H9 (cell line): ENCODE measurements at places on chromosomes 12 and 14. TPM values are rescaled to one million over a fixed set of nuclear protein-coding genes. Genes with fewer than 3 reads are reported as not detected.

DNA sequence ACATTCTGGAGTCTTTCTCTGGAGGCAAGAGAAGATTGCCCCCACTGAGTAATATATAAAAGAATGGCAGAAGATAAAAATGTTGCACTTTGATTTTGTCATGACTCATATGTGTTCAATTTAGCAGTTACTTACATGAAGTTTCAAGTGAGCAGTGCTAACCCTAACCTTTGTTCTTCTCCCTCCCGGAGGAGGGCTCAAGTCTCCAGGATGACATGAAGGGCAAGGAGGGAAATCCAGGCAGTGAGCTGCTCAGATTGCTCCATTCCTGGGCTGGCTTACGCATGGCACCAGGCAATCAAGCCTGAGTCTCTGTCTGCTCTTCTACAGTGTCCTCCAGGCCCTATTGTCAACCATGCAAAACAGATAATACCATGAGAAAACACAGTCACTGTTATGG, 322.3 kb downstream of the DUSP6 start:
- H3K36me3 ChIP-seq = no peaks in the 10 kb centered on the region
- no peaks in the 10 kb centered on the region for H3K4me1 ChIP-seq

DNA sequence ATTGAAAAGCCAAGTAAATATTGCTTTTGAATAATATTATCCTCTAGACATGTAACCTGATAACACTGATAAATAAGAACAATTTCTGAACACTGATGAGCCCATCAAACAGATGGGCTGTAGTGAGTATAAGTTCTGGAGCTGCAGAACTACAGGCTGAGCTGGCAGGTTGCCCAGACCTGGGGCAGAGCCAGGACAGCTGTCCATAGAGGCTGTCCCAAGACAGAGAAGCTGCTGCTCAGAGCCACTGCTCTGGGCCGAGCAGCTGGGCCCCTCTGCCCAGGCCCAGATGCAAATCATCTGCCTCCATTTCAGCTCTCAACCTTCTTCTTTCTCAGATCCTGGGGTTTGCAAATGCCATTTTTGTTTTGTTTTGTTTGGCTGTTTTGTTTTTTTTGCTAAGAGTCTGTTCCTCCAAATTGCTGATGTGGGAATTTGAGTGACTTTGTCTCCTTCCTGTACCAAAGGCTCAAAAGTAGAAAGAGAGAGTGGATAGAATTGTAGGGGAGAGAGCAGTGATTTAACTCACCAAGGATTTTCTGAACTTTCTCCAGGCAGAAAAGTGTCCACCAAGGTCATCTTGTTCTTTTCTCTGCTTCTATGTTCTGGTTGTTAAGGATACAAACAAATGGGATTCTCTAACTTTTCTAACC, 4.0 kb upstream of the TESPA1 start:
- H3K36me3 ChIP-seq = no peaks in the 10 kb centered on the region
- DNase-seq = no peak
- H3K27ac ChIP-seq = no peak overlapping the region
- no peak overlapping the region for H3K4me3 ChIP-seq

GRCh38 chr12:69553628-69554248, 31.5 kb upstream of the CCT2 start:
- H3K36me3 ChIP-seq = no peaks in the 10 kb centered on the region
- no peak for DNase-seq
- no peaks in the 10 kb centered on the region for H3K27me3 ChIP-seq
- no peaks in the 10 kb centered on the region for H3K4me1 ChIP-seq
- H3K27ac ChIP-seq = no peak overlapping the region
- no peak overlapping the region for H3K4me3 ChIP-seq

DNA sequence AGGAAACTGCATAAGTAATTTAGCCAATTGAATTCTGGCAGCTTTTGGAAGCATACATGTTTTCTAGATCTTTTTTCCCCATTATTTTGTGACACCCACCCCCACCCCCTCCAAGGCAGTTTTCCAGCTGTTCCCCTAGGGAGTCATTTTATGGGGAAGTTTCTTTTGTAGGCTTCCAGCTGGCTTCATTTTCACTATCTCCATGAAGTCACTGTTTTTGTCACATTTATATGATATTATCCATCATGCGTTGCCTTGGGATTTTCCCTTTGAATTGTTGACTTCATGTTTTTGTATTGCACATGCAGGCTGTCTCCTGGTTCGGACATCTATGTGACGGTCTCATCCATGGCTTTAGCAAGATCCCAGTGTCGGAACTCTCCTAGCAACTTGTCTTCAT, 233.6 kb upstream of the RGS6 start:
- no peak overlapping the region for H3K4me3 ChIP-seq
- H3K27me3 ChIP-seq = no peaks in the 10 kb centered on the region
- DNase-seq = no peak
- no peak overlapping the region for H3K27ac ChIP-seq
- no peaks in the 10 kb centered on the region for H3K4me1 ChIP-seq

The TSHR gene
- total RNA-seq = not detected in 2 replicates

- H3K36me3 ChIP-seq = no peaks in the 10 kb centered on the region
- no peak overlapping the region for H3K27ac ChIP-seq
Observed at GRCh38 chr14:32432813-32433538, 103.9 kb downstream of the AKAP6 start.

DNA sequence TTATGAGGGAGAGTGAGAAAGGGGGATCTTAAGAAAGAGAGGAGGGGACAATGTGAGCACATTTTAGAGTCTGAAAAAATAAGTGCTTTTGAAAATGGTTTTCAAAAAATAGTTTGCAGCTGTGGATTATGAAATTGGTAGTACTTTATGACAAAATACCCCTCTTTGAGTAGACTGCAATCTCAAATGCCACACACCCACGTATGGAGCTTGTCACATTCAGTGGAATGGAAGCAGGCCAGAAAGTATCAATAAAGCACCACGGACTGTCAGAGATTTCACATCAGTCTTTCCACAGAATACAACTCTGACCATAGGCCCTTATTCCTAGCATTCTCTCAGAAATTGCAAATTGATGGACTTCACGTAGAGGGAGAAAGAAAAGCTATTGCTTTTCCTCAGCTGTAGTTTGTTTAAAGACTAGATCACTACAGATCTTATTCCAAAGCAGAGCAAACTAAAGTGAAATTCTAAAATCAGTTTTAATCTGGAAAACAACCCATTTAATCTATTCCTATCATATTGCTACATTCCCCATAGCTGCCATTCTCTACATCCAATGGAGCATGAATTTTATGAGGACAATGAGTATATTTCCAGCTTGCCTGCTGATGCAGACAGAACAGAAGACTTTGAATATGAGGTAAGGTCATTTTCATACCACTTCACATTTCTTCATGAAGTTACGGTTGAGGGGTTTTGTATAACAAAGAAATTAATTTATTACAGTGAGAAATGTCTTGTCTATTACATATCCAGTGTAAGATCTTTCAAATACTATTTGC, 321.3 kb downstream of the PDZRN4 start:
- H3K4me1 ChIP-seq = no peaks in the 10 kb centered on the region; the same call in 1 of the 2 replicates
- H3K36me3 ChIP-seq = no peaks in the 10 kb centered on the region
- no peak overlapping the region for H3K27ac ChIP-seq

DNA sequence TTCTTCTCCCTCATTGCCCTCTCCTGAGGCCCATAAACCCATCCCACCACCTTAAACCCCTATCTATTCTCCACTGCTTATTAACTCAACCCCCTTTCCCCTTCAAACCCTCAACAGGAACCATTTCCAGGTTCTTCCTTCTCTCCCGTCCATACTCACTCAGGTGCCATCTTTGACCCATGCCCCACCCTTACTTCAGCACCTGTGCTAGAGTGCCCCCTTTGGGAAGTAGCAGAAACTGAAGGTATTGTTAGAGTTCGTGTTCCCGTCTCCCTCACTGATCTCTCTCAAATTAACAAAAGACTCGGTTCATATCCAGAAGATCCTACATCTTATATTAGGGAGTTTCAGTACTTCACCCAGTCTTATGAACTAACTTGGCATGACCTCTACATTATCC, 86.6 kb downstream of the TMTC3 start:
- H3K36me3 ChIP-seq = peaks cover 7% of the 10 kb centered on the region; the same call in 2 of the 3 replicates
- no peak overlapping the region for H3K27ac ChIP-seq
- H3K4me1 ChIP-seq = no peaks in the 10 kb centered on the region

GRCh38 chr12:8088574-8088973, 6.5 kb downstream of the NECAP1 start:
- peaks cover 41% of the 10 kb centered on the region for H3K36me3 ChIP-seq
- no peaks in the 10 kb centered on the region for H3K4me1 ChIP-seq
- no peak overlapping the region for H3K27ac ChIP-seq

GRCh38 chr14:96108061-96108795, 69.1 kb downstream of the C14orf132 start:
- H3K4me1 ChIP-seq = no peaks in the 10 kb centered on the region
- peaks cover 4% of the 10 kb centered on the region for H3K36me3 ChIP-seq
- H3K4me3 ChIP-seq = no peak overlapping the region
- H3K27ac ChIP-seq = no peak overlapping the region

The DCN gene
- total RNA-seq = not detected in 2 replicates

DNA sequence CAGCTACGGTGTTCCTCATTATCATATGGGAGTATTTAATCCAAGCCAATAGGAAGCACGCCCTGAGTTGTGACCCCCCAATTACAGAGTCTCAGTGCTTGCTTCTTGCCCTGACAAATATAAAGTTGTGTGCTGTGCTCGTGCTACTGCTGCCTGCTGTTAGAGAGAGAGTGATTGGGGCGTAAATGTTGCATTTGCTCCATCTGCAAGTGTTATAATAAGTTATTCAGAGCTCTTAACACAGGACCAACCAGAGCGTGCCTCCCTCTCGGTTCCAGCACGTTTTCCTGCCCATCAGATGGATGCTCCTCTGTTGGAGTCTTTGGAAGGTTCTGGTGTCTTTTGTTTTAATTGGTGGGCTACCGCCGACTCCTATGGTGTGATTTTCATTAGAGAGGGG, 81.4 kb downstream of the TESC start:
- H3K4me3 ChIP-seq = no peak overlapping the region
- peaks cover 34% of the 10 kb centered on the region for H3K36me3 ChIP-seq
- H3K4me1 ChIP-seq = no peaks in the 10 kb centered on the region
- no peak overlapping the region for H3K27ac ChIP-seq
- no peaks in the 10 kb centered on the region for H3K27me3 ChIP-seq
- no peak for DNase-seq

DNA sequence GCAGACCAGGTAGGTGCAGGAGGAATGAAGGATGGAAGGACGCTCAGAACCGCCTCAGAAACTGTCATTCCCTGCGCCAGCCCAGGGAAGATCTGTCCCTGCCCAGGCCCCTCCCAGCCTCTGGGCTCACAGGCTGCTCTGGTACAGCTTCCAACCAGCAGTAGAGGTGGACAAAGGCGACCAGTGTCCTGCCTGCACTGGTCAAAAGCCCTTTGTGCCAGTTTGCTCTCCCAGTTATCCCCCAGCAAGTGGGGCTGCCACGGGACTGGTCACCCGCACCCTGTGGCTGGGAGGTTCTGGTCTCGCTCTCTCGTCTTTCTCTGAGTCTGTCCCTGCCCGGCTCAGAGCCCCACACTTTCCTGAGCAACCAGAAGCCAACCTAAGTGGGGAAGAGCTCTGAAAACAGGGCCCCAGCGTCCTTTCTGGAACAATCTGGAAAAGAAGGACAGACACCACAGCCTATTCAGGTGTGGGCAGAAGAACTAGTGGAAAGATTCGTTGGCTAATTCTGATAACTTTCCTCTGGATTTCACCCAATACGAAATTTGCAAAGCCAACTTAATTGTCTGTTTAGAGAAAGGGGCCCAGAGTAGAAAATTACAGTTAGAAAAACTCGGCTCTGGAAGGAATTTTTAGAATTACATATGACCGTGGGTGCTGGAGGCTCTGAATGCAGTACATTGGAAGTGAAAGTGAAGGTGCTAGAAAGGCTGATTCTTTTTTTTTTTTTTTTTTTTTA, 21.7 kb downstream of the SNRNP35 start:
- no peaks in the 10 kb centered on the region for H3K4me1 ChIP-seq
- H3K4me3 ChIP-seq = no peak overlapping the region
- H3K27me3 ChIP-seq = no peaks in the 10 kb centered on the region
- no peak for DNase-seq
- H3K36me3 ChIP-seq = peaks cover 8% of the 10 kb centered on the region

- H3K4me1 ChIP-seq = peaks cover 11% of the 10 kb centered on the region; the same call in 1 of the 2 replicates
- H3K27me3 ChIP-seq = no peaks in the 10 kb centered on the region
- no peak overlapping the region for H3K27ac ChIP-seq
- no peaks in the 10 kb centered on the region for H3K36me3 ChIP-seq
- no peak for DNase-seq
Observed at GRCh38 chr12:131221957-131222328, 268.2 kb downstream of the ADGRD1 start.

The OR6C2 gene
- not detected in 2 replicates for total RNA-seq

GRCh38 chr12:131500564-131500963, 210.3 kb upstream of the SFSWAP start:
- H3K4me1 ChIP-seq = no peaks in the 10 kb centered on the region
- H3K27ac ChIP-seq = no peak overlapping the region
- H3K36me3 ChIP-seq = no peaks in the 10 kb centered on the region
- peak; percentile 22 for DNase-seq

The KRT3 gene
- total RNA-seq = not detected in 2 replicates

- H3K4me3 ChIP-seq = no peak overlapping the region
- H3K27ac ChIP-seq = no peak overlapping the region
- H3K27me3 ChIP-seq = no peaks in the 10 kb centered on the region
- no peaks in the 10 kb centered on the region for H3K36me3 ChIP-seq
- no peaks in the 10 kb centered on the region for H3K4me1 ChIP-seq
- no peak for DNase-seq
Observed at GRCh38 chr14:62905566-62905965, 139.7 kb downstream of the KCNH5 start.

The KLRC1 gene
- total RNA-seq = not detected in 2 replicates

- H3K27me3 ChIP-seq = no peaks in the 10 kb centered on the region
- no peak overlapping the region for H3K4me3 ChIP-seq
- DNase-seq = no peak
- H3K36me3 ChIP-seq = no peaks in the 10 kb centered on the region
Observed at GRCh38 chr14:91888641-91889476, 21.5 kb upstream of the TC2N start.

DNA sequence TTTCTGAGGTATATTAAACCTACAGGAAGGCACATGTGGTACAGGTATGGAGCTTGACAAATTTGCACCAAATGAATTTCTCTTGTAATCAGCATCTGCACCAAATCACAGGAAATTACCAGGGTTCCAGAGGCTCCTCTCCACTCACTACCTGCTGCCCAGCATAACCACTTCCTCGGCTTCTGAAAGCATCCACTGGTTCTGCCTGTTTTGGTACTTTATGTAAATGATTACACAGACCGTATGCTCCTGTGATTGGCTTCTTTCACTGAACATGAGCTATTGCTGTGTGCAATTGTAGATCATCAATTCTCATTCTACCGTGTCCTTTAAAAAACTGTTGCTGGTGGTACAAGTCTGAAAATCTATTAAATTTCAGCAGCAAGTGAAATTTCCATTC, 522.1 kb downstream of the TMEM132D start:
- peaks cover 4% of the 10 kb centered on the region; the same call in 1 of the 2 replicates for H3K4me1 ChIP-seq
- no peak overlapping the region for H3K27ac ChIP-seq
- H3K36me3 ChIP-seq = peaks cover 9% of the 10 kb centered on the region; the same call in 1 of the 2 replicates
- no peak for DNase-seq
- no peak overlapping the region for H3K4me3 ChIP-seq

The MED6 gene
- 53.5 and 55.3 TPM in 2 replicates for total RNA-seq

GRCh38 chr14:91681118-91681517, 50.8 kb downstream of the CATSPERB start:
- H3K27me3 ChIP-seq = no peaks in the 10 kb centered on the region
- no peak overlapping the region for H3K4me3 ChIP-seq
- H3K27ac ChIP-seq = no peak overlapping the region
- no peak for DNase-seq
- H3K36me3 ChIP-seq = peaks cover 6% of the 10 kb centered on the region; the same call in 2 of the 3 replicates

GRCh38 chr14:85198001-85198400, 331.9 kb upstream of the FLRT2 start:
- H3K36me3 ChIP-seq = peaks cover 9% of the 10 kb centered on the region
- no peaks in the 10 kb centered on the region for H3K27me3 ChIP-seq
- DNase-seq = no peak
- no peak overlapping the region for H3K27ac ChIP-seq
- no peak overlapping the region for H3K4me3 ChIP-seq

The KRT77 gene
- total RNA-seq = not detected in 2 replicates
